Adrenal gland (tissue), 19 donors: ENCODE measurements at places on chromosomes 11 and 22. TPM values are rescaled to one million over a fixed set of nuclear protein-coding genes. Genes with fewer than 3 reads are reported as not detected.

- H3K36me3 ChIP-seq, result no peaks in the 10 kb centered on the region
- H3K27ac ChIP-seq, result no peak overlapping the region
- H3K4me3 ChIP-seq, result no peak overlapping the region
- no peaks in the 10 kb centered on the region for H3K4me1 ChIP-seq
These were observed 70.5 kb upstream of the TCF20 start for GRCh38 chr22:42340829-42341383.

- H3K27me3 ChIP-seq, result no peaks in the 10 kb centered on the region
- peaks cover 9% of the 10 kb centered on the region for H3K4me1 ChIP-seq
- H3K4me3 ChIP-seq, result no peak overlapping the region
- H3K27ac ChIP-seq, result no peak overlapping the region
- H3K36me3 ChIP-seq, result no peaks in the 10 kb centered on the region
These were observed 55.7 kb upstream of the EIF3D start for GRCh38 chr22:36584666-36585065.

- H3K27me3 ChIP-seq, result no peaks in the 10 kb centered on the region
- no peak overlapping the region for H3K4me3 ChIP-seq
- H3K27ac ChIP-seq, result no peak overlapping the region
- H3K36me3 ChIP-seq, result no peaks in the 10 kb centered on the region
These were observed 33.8 kb downstream of the SLC35F2 start for GRCh38 chr11:107824668-107825369.

SLC1A2 gene
- total RNA-seq, result 4.8 TPM

DNA sequence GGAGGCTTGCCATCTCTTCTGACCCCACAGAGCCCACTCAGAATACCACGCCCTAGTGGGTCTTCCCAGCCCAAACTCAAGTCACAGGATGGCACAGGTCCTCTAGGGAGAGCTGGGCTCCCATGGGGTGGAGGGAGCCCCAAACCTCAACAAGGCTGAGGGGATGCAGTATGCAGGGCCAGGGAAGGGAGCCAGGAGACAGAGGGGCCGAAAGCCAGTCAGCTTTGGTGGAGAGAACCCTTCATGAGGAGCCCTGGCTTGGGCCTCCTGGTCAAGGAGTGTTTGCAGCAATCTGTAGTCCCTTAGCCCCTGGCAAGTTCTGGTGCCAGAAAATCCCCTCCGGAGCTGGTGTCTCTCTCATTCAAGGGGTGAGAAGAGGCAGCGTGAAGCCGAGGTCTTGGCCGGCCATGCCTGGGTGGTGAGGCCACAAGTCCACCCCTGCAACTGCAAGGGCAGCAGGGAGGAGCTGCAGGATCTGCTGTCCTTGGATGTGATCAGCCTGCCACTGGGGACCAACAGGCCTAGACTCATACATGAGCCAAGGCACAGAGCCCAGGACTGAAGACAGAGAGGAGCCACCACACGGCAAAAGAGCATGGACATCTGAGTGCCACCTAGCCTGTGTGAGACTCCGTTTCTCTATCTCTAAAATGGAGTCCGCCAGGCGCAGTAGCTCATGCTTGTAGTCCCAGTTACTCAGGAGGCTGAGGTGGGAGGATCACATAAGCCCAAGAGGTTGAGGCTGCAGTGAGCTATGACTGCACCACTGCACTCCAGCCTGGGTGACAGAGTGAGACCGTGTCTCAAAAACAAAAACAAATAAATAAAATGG is 24.1 kb downstream of the NEAT1 start:
- H3K27ac ChIP-seq, result no peak overlapping the region
- H3K27me3 ChIP-seq, result no peaks in the 10 kb centered on the region

MYBPC3 gene
- total RNA-seq, result 0.54 TPM

GRCh38 chr11:134511255-134511654 is 99.2 kb upstream of the B3GAT1 start:
- DNase-seq, result no peak
- H3K4me1 ChIP-seq, result no peaks in the 10 kb centered on the region
- H3K27me3 ChIP-seq, result no peaks in the 10 kb centered on the region
- H3K4me3 ChIP-seq, result no peak overlapping the region

DNA sequence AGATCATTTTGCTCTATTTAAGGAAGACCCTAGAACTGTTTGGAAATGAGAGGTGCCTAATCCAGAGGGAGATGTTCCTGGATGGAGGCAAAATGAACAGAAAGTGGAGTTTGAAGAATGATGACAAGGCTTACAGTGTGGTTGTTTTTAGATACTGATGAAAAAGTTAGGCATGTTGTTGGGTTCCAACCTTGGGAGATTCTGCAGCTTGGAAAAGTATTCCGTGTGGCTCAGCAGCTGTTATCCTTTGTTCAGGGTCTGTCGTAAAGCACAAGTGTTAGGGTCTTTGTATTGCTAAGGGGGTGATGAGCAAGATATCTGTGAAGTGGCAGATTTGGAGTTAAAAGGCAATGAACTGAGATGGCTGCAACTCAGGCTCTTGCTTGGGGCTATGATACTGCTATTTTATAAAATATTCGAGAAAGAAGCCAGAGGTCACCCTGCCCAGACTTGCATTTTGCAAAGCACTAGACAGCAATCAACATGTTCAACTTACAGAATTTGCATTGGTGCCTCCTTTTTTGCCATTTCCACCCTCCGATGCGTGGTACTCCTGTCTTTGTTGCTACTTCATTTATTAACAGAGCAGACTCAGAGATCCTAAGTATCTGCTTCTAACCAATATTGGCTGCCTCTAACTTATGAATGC is 45.3 kb upstream of the POGLUT3 start:
- DNase-seq, result no peak
- no peak overlapping the region for H3K4me3 ChIP-seq
- H3K27me3 ChIP-seq, result no peaks in the 10 kb centered on the region
- no peaks in the 10 kb centered on the region for H3K4me1 ChIP-seq

SLC22A24 gene
- not detected for total RNA-seq

DNAJB13 gene
- total RNA-seq, result 0.14 TPM

KCNK7 gene
- total RNA-seq, result 0.23 TPM

- H3K27me3 ChIP-seq, result peaks cover 15% of the 10 kb centered on the region
- no peaks in the 10 kb centered on the region for H3K36me3 ChIP-seq
- H3K4me3 ChIP-seq, result no peak overlapping the region
- H3K27ac ChIP-seq, result no peak overlapping the region
- H3K4me1 ChIP-seq, result no peaks in the 10 kb centered on the region
These were observed 25.7 kb upstream of the ALDH3B2 start for GRCh38 chr11:67700141-67700540.

OR5P2 gene
- not detected for total RNA-seq

DDX6 gene
- 138 TPM for total RNA-seq

MFRP gene
- not detected for total RNA-seq

DNA sequence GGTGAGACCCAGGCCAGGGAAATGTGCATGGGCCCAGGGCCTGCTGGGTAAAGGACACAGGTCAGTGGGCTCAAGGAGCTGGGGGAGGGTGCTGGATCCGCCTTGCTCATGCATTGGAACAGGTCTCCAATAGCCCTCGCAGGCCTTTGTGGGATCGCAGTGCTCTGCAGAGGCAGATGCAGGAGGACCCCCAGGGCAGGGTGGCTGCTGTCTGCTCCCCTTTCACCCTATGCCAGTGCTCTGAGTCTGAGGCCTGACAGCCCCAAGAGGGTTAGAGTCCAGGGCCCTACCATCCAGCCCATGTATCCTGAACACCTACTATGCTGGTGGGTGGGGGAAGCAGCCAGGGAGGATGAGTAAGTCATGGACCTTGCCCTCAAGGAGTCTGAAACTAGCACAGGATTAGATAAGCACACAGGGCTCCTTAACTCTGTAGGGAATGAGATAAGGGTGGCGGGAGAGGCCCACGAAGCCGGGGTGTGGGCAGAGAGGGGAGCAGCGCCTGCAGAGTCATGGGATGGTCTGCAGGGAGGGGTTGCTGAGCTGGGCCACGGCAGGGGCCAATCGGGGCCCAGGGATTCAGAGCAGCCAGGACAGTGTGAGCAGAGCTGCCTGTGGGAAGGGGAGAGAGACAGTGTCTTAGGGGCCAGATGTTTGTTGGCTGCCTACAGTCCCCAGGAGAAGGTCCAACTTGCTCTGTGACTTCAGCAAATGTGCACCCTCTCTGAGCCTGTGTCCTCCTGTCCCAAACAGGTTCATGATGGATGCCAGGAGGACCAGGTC is 10.5 kb upstream of the EHD1 start:
- no peak for DNase-seq
- no peak overlapping the region for H3K27ac ChIP-seq
- H3K4me3 ChIP-seq, result no peak overlapping the region
- H3K4me1 ChIP-seq, result peaks cover 12% of the 10 kb centered on the region
- no peaks in the 10 kb centered on the region for H3K36me3 ChIP-seq
